Activated CD4-positive, CD25-positive, alpha-beta regulatory T cell treated with anti-CD3 and anti-CD28 coated beads, Interleukin-2, amount 50 U/mL, for 72 hours (primary cell): ENCODE measurements at places on chromosomes 4 and X.

DNA sequence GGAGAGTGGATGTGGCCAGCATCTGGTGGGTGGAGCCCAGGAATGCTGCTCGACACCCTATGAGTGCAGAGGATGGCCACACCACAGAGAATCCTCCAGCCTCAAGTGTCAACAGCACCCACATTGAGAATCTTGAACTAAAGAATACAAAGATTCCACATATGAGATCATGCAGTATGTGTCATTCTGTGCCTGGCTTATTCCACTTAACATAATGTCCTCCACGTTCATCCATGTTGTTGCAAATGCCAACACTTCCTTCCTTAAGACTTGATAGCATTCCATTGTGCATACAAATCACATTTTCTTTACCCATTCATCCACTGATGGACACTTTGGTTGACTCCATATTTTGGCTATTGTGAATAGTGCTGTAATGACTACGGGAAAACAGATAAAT is 145.8 kb downstream of the PRKX start:
- DNase-seq = no peak

GRCh38 chr4:110618581-110619462 is 4.1 kb downstream of the PITX2 start:
- DNase-seq = no peak

DNA sequence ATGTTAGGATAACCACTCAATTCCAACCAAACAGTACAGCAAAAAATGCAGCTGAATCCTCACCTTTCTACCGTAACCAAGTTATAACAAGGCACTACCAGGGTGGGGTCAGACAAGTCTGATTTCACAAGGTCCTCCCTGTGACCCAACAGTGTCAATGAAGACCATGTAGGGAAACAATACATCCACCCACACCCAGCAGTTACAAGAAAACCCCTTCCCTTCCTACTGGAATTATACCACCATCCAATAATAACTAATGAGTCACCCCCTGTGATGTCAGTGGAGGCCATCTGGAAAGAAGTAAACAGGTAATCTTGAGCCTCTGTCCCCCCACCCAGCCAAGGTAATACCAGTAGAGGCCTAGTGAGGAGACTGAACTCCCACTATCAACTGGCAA is 117.6 kb downstream of the FGF16 start:
- no peak for DNase-seq

- DNase-seq = no peak
Measured at GRCh38 chr4:111512081-111512783, 633.0 kb upstream of the FAM241A start.

DNA sequence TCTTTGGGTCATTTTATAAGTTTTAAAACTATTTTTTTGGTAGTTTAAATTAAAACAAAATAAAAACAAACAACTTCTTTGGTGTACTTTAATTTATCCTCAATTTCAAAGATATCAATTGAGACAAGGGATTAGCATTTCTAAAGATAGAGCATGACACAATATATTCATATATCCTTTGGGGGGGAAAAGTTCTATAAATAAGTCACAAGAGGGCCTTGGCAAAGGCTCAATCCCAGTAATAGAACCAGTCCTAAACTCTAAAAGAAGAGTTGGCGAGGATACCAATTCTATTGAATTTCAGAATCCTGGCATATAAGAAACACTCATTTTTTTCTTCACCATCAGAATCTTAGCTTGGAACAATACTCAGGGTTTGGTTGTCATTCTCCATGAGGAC is 89.7 kb downstream of the COL4A6 start:
- no peak for DNase-seq

GRCh38 chr4:96675896-96676295 is 836.0 kb downstream of the PDHA2 start:
- no peak for DNase-seq

DNA sequence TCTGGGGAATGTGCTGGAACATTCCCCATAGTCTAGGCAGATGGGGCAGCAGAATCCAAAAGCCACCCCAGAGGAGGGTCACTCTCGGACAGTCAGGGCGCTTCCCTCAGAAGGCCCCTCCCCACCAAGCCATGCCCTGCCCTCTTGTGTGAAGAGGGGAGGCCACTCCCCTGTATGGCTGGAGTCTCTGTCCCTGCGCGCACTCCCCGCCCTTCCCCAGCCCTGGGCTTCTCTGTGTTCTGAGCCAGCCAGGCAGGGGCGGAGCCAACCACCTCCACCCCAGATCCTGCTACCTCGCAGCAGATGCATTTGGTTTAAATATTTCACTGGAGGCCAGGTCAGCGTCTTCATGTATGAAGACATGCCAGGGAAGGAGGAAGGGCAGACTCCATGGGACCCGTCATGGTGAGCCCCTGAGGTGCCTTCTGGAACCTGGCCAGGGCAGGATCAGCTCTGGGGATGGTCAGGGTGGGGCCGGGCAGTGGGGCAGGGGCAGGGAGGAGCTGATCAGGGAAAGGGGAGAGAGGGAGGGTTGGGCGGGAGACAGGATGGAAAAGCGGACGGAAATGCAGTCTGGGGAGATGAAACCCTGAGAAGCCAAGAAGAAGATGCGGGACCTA is 107.3 kb downstream of the ADRA2C start:
- DNase-seq = no peak

- DNase-seq = no peak
Measured at GRCh38 chr4:37693450-37694190, 7.4 kb upstream of the RELL1 start.

DNA sequence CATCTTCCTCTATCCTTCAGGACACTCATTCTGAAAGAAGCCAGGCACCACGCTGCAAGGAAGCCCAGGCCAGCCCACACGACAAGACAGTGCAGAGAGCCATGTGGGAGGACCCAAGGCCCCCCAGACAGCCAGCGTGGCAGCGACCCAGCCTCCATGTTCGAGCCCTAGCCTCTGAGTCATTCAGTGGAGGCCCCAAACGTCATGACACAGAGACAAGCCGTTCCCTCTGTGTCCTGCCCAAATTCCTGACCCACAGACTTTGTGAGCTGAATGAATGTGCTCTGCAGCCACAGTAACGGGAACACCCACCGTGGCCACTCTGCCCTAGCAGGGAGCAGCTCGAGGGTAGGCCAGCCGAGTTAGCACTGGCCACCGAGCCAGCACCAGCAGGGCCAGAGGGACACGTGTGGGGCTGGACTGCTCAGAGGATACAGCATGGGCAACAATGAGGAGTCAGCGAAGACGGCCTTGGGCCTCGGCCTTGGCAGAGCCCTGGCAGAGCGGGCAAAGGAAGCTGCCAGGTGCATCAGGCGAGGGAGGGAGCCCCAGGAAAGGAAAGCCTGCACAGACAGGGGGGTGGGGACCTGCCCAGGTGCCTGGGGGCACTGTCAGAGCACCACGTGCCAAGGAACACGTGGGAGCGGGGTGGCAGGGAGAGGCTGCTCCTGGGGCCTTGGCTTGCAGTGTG is 8.6 kb downstream of the BLOC1S4 start:
- no peak for DNase-seq

- DNase-seq = no peak
Measured at GRCh38 chr4:75004755-75005668, 72.1 kb downstream of the PARM1 start.

GRCh38 chr4:173192375-173193162 is 24.0 kb downstream of the GALNT7 start:
- DNase-seq = no peak

DNA sequence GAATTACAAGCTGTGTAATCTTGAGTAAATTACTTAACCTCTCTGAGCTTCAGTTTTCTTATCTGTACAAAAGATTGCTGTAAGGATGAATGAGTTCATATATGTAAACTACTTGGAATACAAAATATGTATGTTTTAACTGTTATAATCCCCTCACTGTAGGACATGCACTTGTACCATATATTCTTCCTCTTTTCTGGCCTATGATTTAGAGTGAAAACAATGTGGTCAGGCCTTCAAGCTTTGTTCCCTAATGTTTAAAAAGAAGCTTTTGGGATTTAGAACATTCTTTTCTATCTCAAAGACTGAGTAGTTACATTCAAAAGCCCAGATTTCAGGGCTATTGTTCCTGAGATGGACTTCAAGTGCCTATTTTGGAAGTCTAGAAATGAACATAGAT is 26.7 kb upstream of the GPRIN3 start:
- DNase-seq = no peak

GRCh38 chr4:153467897-153468262 is 1.7 kb downstream of the TMEM131L start:
- no peak for DNase-seq

DNA sequence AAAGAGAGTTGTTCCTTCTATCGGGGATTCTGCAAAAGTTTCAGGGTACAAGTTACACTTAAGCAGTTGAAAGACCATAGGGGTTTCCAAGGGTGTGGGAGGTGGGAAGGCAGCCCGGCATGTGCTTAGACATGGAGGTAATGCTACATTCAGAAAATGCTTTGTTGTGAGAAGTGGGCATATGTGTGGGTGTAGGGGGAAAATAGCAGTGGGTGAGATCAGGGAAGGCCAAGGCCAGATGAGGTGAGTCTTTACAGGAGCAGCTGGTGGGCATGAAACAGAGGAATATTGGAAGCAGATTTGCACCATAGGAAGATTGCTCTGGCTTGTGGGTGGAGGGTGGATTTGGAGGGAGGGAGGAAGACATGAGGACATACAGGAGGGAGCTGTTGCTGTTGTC is 8.3 kb downstream of the CYTL1 start:
- no peak for DNase-seq

- no peak for DNase-seq
Measured at GRCh38 chr4:8112036-8112576, 46.5 kb downstream of the ABLIM2 start.

DNA sequence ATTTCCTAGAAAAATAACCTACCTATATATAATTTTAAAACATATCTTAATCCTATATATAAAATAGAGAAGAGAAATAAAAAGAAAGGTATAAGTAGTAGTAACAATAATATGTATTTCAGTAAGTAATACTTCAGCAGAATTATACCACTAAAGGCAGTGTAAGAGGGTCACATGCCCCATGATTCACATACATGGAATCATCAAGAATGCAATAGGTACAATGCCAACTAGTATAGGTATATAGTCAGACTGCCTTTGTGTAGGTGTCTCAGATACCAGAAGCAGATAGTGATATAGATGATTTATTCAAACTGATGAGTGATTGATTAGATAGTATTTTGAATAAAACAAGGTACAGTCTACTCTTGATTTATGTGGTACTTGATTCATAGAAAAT is 9.4 kb downstream of the AIMP1 start:
- DNase-seq = no peak

DNA sequence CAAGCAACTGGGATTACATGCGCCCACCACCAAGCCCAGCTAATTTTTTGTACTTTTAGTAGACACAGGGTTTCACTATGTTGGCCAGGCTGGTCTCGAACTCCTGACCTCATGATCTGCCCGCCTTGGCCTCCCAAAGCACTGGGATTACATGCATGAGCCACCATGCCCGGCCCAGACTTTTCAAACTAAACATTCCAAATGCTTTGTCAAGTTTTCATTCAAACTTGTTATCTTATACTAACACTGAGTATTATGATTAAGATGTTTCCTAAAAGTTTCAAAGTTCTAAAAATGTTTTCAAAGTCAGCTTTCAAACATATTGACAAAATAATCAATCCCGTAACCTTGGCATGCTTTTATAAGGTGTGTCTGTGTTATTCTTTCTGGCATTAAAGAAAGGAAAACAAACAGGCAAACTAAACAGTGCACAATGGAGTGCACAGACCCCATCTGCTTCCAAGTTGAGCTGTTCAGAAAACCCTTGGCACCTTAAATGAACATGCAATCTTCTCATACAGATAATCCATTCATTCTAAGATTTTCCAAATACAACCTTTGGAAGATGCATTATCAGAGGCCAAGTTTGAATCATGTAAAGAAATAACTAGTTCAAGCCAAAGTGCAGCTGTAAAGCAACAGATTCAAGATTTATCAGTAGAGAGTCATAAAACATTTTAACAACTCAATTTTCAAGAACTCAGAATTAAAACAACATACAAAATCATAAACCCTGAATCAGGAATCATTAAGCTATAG is 49.1 kb downstream of the ABCG2 start:
- no peak for DNase-seq

GRCh38 chr4:23811161-23811560 is 78.7 kb downstream of the PPARGC1A start:
- no peak for DNase-seq

- no peak for DNase-seq
Measured at GRCh38 chrX:152850465-152850864, 19.6 kb downstream of the NSDHL start.

DNA sequence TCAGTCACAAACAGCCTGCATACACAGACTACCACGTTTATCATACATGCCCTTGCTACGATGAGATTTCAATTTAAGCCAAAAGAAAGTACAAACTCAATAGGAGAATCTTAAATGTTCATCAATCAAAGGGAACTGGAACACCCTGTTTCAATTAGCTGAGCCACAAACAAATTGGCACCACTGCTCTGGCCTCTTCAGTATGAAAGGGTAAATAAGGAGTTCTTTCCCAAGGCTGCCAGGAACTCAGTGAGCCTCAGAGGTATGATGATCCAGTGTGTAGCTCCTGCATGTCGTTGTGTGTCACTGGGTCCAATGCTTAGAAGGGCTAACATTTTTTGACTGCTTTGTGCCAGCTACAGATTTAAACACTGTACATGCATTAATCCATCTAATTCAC is 5.4 kb downstream of the RNF150 start:
- no peak for DNase-seq

DNA sequence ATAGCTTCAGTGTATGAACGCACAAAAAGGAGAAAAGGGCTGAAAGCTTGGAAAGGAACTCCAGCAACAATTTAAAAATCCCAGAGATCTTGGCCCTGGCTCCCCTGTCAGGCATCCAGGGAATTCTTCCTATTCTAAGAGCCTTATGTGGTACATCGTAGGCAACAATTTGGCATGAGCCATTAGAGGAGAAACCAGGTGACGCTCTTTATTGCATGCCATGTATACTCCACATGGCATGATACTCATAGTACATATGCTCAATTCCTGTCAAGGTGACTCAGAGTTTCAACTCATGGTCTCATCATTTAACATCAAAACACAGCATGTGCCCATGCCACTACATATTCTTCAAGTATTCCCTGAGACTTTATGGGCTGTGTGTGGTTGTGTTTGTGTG is 191.3 kb downstream of the OR13H1 start:
- DNase-seq = no peak
